ENCODE measurements at places on chromosomes 5 and 9. TPM values are rescaled to one million over a fixed set of nuclear protein-coding genes. Genes with fewer than 3 reads are reported as not detected.

- no peak for DNase-seq
Measured at GRCh38 chr5:36888303-36888702, 11.7 kb downstream of the NIPBL start.

DNA sequence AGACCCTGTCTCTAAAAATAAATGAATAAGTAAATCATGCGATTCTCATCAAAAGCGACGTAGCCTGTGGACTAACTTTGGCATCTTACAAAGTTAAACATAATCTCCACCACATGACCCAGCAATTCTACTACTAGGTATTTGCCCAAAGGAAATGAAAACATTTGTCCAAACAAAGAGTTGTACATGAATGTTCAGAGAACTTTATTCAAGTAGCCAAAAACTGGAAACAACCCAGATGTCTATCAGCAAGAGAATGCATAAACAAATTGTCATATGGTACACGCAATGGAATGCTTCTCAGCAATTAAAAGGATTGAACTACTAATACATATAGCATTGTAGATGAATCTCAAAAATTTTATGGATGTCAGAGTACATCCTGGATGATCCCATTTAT is 82.6 kb downstream of the ADRB2 start:
- no peak for DNase-seq

DNA sequence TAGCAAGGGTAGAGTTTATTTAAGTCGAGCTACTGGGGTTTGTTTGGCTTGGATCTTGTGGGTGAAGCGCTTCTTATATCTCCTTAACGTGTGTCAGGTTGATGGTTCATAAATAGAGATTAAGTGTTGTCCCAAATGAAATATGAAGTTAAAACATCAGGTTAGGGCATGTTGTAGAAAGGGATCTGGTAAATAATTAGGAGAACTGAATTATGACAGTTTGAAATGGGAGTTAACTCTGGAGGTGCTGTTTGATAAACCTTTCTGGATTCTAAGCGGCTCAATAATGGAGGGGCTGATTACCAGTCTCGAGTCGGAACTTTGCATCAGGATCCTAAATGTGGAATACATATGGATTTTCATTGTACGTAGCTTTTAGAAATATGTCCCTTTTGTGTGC is 717.0 kb upstream of the WWC1 start:
- no peak for DNase-seq

The RGS7BP gene
- not detected for total RNA-seq

The SET gene
- 761 TPM for total RNA-seq

DNA sequence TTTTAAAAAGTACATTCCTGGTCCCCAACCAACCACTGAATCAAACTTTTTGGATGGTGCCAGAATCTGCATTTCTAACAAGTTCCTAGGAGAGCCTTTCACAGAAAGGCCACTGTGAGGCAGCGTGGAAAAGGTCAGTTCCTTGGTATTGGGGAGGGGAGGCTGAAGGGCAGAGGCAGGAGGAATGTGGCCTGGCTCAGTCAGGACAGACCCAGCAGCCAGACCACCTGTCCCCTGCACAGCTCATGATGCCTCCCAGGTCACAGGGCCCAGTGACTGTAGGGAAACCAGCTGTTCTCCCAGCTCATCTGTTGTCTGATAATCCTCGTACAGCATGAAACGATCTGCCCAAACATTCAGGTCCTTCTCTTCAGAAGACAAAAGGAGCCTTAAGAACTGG is 132.9 kb downstream of the LHFPL2 start:
- no peak for DNase-seq
